ENCODE measurements at places on chromosomes 16 and 17. TPM values are rescaled to one million over a fixed set of nuclear protein-coding genes. Genes with fewer than 3 reads are reported as not detected.

KRT39 gene
- total RNA-seq = not detected

WFIKKN2 gene
- not detected for total RNA-seq

RNF135 gene
- 37.4 TPM for total RNA-seq

TNK1 gene
- 0.51 TPM for total RNA-seq

FA2H gene
- not detected for total RNA-seq

Measured in subcutaneous adipose tissue (tissue), 4 donors.